ENCODE measurements at places on chromosomes 2 and 18. TPM values are rescaled to one million over a fixed set of nuclear protein-coding genes. Genes with fewer than 3 reads are reported as not detected.

DNA sequence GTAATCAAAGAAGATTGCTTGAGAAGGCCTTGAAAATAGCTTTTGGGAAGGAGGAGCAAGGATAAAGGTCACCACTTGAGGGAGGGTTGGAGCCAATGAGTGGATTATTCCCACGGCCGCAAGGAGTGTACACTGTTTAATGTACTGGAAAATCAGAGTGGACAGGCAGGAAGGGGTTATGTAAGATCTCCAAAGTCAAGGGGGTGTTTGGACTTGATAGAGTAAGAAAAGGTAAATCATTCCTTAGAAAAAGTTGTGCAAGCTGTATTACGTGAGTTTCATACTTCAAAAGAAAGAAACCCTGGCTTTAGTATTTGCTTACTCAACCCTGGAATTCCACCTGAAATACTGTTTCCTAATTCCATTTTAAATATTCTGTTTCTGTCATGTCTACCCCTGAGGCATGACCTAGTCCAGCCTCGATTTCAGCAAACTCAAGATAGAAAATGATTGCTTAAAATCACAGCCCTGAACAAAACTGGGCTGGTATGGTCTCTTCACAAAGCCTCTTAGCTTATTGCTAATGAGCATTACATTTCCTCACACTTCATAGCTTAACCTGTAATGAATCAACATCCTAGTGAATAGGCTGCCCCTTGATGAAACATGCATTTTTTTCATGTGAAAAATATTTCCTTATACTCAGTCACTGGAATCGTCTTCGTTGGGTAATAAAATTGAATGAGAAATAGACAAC lies 1.1 kb downstream of the MREG start:
- peak; percentile 100 for DNase-seq

The CAPG gene
- total RNA-seq, result 295 TPM

GRCh38 chr2:188526701-188527100 lies 235.0 kb downstream of the GULP1 start:
- no peak for DNase-seq

GRCh38 chr2:109170645-109171044 lies 41.6 kb downstream of the SH3RF3 start:
- no peak for DNase-seq

DNA sequence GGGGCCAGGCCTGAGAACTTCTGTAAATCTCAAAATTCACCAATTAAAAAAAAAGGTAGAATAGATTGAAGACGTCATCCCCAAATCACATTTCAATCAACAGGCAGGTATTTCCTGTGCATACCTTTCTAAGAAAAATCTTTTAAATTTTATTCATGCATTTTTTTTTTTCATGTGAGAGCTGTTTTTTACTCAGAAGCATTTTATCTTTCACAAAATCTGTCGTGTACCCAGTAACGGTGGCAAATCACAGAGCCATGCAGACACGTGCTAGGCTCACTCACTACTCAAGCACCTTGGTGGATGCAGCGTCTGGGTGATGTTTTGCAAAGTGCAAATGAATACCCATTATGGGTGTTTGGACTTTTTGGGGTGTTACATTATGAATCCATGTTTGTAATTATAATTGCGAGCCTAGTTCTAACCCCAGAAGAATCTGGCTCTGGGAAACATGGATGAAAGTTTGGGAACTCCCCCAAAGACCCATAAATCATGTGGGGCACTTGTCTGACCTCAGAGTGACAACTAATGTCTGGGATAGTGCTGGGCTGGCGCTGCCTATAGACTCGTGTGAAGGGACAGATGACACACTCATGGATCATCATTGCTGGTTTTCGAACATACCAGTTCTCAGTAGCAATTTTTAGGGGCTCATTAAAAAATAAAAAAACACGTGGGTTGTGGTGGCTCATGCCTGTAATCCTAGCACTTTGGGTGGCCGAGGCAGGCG lies 335.2 kb downstream of the LPIN1 start:
- DNase-seq, result no peak

GRCh38 chr18:74497778-74498177 lies 1.6 kb downstream of the CNDP2 start:
- DNase-seq, result peak; percentile 70

DNA sequence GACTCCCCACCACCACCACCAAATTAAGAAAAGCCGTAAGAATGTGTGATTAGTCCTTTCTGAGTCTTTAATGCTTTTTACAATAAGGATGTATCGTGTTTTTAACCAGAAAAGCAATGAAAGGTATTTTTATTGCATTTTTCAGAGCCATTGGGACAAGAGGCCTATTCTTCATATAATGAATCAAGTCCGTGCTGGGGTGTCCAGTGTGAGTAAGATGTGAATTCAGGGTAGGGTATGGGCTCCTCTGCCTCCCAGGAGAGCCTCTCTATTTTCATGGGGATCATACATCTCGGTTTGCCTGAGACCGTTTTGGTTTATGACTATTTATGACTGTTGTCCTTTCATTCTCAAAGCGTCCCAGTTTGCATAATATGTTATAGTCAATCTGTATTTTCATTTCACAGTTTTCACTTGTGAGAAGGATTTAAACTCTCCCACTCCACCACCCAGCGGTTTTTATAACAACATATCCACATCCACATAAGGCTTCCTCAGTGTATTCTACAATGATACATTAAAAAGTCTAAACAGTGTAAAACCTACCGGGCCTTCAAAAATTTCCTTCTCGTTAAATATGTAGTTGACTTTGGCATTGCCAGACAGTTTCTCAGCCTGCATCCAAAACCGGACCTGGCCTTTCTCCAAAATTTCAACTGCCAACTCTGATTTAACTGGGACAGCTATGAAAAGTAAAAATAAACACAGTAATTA lies 80.8 kb upstream of the LPIN2 start:
- DNase-seq, result peak; percentile 51

DNA sequence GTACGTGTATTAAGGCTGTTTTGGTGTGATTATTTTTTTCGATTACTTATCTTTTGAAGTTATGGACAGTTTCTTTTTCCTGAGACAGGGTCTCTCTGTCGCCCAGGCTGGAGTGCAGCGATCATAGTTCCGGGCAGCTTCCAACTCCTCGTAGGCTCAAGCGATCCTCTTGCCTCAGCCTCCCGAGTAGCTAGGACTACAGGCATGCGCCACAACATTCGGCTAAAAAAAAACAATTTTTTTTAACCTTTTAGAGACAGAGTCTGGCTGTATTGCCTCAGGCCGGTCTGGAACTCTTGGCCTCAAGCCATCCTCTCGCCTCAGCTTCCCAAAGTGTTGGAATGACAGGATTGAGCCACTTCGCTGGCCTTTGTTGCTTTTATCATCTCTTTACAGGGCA lies 945 bp downstream of the HAT1 start:
- peak; percentile 11 for DNase-seq

GRCh38 chr2:44895061-44895460 lies 46.4 kb upstream of the SIX3 start:
- DNase-seq, result no peak

GRCh38 chr2:128589681-128590080 lies 271.0 kb upstream of the HS6ST1 start:
- no peak for DNase-seq

DNA sequence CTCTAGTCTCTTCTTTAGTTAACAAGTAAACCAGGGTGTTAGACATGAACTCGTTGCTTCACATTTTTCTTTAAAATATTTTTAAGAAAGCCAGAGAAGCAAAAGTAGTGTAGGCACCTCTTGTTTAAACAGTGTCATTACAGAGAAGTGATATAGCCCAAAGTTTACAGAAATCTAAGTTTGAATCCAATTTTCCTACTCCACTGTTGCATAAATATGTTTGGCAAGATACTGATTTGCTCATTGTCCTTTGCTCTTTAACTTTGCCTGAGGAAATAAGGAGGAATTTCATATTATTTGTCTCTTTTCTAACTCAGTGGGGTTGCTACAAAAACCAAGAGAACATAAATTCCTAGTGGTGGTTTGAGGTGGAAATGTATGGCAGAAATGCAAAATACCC lies 81.1 kb downstream of the PAX3 start:
- DNase-seq, result no peak

- peak; percentile 61 for DNase-seq
These were observed 91.7 kb upstream of the MMADHC start for GRCh38 chr2:149679286-149679685.

DNA sequence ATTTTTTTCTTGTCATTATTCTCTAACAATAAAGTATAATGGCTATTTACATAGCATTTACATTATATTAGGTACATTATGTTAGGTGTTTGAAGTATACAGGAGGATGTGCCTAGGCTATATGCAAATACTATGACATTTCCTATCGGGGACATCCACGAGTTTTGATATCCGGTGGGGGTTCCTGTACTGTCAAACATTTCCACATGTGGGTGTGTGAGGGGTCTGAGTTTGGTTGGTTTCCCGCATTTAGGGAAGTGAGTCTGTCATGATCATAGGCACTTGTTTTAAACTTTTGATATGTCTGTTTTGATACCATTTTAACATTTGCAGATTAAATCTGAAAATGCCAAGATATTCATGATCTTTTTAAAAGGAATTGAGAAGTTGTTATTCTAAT lies 76.0 kb downstream of the CEP192 start:
- DNase-seq, result no peak

DNA sequence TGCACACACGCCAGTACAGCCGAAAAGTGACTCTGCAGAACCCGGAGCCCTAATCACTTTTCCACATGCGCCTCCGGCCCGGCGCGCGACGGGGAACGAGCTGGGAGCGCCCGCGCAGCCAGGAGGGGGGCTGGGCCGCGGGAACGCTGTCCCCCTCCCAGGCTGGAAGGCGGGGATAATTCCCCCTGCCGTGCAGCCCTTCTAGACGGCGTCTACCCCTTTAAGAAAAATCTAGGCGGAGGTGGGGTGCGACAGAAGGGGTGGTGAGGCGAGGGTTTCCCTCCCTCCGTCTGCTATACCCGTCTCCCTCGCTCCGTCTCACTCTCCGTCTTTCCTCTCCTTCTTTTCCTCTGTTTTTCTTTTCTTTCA lies 2.4 kb downstream of the CYP26B1 start:
- no peak for DNase-seq

GRCh38 chr2:36203366-36203765 lies 152.2 kb upstream of the CRIM1 start:
- no peak for DNase-seq

DNA sequence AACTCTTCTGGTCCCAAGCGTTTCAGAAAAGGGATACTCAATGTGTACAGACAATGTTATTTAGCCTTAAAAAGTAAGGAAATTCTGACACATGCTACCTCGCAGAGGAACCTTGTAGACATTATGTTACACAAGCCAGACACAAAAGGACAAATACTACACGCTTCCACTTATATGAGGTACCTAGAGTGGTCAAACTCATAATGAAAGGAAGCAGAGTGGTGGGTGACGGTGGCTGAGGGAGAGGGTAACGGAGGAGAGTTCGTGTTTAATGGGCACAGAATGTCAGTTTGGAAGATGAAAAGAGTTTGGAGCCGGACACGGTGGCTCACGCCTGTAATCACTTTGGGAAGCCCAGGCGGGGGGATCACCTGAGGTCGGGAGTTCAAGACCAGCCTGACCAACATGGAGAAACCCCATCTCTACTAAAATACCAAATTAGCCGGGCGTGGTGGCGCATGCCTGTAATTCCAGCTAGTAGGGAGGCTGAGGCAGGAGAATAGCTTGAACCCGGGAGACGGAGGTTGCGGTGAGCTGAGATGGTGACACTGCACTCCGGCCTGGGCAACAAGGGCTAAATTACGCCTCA lies 1.4 kb downstream of the MCM6 start:
- no peak for DNase-seq

GRCh38 chr2:218465987-218466633 lies 47.2 kb downstream of the VIL1 start:
- DNase-seq, result peak; percentile 43

DNA sequence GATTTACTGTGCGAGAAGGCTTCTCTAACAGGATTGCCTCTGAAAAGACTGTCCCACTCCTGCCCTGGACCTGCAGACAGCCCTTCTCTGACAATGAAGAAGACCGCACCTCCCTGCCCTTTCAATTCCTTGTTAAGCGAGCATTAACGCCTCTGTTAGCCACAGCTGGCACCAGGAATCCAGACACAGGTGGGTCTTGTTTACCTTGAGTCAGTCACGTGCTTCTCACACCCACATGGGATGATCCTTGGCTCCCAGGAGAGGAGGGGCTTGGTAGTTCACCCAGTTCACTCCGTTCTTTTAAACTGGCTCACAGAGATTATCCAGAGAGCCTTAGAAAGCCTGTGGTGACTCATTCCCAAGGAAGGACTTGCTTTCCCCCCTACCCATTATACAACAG lies 410.5 kb upstream of the MEIS1 start:
- DNase-seq, result no peak

DNA sequence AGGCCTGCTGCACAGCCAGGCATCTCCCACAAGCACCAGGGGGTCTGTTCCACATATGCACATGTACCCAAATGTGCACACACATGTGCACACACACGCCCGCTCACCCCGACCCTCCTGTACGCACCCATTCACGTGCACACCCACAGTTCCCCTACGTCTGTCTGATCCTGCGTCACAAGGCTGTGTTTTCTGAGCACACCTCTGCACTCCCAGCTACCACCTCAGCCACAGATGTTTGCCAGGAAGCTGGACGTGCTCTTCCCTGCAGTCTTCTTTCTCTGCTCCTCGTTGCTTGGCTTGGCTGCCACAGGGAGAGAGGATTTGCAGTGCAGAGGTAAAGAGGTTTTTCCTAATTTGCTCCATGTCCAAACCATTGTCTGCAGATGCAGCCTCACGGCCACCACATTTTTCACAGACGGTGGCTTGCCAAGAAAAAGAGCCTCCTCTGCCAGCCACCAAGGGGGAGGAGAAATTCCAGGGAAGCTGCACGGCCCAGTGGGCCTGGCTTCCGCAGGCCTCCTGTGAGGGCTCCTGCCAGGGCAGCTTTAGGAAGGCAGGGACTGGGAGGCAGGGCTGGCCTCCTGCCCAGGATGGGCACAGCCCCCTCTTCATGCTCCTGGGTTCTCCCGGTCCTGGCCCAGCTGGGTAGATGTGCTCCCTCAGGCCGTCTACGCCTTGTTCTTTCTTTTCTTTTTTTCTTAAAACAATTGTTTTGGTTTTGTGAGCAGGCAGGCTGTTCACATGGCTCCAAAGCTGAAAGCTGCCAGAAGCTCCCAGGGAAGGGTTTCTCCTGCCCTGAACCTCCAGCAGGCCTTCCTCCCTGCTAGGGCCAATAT lies 29.3 kb upstream of the HS6ST1 start:
- DNase-seq, result peak; percentile 83

DNA sequence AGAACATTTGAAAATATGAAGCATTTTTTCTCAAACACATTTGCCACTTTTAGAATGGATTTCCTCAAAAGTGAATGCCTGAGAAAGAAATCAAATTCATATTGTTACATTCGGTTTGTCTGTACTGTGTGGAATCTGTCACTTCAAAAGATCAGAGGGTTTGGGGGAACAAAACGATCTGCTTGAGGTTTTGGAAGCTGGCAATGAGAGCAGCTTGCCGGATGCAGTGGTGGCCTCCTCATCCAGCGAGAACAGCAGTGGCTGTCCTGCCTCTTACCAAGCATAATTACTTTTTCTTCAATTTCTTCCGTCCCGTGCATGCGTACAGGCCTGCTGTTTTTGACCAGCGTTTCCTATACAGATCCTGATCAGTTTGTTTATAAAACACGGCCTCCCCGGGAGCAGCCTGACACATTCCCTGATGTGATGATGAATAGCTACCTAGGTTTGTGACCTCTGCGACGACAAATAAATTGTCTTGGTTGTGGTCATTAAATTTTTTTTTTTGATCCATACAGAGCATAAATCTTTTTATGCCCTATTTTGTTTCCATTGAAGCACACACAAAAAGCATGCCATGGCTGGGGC lies 45.2 kb downstream of the ITGA6 start:
- no peak for DNase-seq

GRCh38 chr2:30239308-30239985 lies 8.1 kb downstream of the LBH start:
- peak; percentile 50 for DNase-seq

Data from renal cortical epithelial cell (primary cell).